ENCODE measurements at places on chromosomes 11 and 22.

GRCh38 chr11:117623831-117624271 is 173.2 kb downstream of the DSCAML1 start:
- no peak for DNase-seq

DNA sequence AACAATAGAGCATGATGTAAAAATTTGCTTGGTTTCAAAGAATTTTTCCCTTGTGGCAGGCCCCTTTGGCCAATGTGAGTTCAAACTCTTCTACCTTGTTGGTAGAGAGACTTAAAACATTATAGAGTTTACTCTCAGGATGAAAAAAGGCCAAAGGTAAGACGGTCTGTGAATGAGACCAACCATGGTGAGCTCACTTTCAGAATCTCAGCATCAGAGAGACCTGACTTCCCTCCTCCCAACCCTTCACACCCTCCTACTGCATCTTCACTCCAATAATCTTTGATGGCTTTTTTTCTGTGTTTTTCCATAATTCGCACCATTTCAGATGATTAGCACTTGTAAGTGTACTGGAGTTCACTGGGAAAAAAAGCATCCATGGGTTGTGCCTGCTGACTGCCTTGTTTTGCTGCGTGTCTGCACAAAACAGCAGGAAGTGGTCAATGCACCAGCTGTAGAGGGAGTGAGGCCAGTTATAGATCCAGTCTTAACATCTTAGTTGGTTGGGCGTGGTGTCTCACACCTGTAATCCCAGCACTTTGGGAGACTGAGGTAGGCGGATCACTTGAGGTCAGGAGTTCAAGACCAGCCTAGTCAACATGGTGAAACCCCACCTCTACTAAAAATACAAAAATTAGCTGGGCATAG is 64.1 kb downstream of the SLC1A2 start:
- DNase-seq, result no peak

- no peak for DNase-seq
These were observed 7.3 kb upstream of the TP53I11 start for GRCh38 chr11:44957776-44958564.

- no peak for DNase-seq
These were observed 56.3 kb downstream of the KREMEN1 start for GRCh38 chr22:29128891-29129807.

DNA sequence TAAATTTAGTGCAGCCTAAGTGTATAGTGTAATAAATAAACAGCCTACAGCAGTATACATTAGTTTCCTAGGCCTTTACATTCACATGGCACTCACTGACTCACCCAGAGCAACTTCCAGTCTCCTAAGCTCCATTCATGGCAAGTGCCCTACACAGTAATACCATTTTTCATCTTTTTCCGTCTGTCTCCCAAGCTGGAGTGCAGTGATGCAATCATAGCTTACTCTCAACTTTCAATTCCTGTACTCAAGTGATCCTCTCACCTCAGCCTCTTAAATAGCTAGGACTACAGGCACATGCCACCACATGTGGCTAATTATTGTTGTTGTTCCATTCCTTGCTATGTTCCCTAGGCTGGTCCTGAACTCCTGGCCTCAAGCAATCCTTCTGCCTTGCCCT is 54.4 kb downstream of the FCHSD2 start:
- peak; percentile 97 for DNase-seq

GRCh38 chr11:6204706-6205105 is 651 bp upstream of the C11orf42 start:
- no peak for DNase-seq

GRCh38 chr11:9691865-9692264 is 28.0 kb downstream of the SWAP70 start:
- no peak for DNase-seq

DNA sequence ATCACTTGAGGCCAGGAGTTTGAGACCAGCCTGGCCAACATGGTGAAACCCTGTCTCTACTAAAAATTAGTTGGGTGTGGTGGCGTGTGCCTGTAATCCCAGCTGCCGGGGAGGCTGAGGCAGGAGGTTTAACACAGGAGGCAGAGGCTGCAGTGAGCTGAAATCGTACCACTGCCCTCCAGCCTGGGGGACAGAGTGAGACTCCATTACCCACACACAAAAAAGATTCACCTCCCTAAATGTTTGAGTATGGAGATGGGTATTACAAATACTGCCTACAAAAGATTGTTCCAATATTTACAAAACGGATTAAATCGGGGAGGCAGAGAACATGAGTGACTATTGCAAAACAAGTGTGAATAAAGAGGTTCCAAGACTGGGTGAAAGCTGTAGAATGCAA is 98.3 kb downstream of the PICALM start:
- DNase-seq, result no peak

All from SK-MEL-5 (cell line).